ENCODE measurements at places on chromosomes 13 and 19. TPM values are rescaled to one million over a fixed set of nuclear protein-coding genes. Genes with fewer than 3 reads are reported as not detected.
A peak's percentile ranks its signal among the peaks of the same experiment; 100 is the strongest.

The ZNF433 gene
- 3.8 TPM for total RNA-seq

- peak overlapping the region; percentile 60 for H3K27ac ChIP-seq
- no peak overlapping the region for H3K4me3 ChIP-seq
- H3K36me3 ChIP-seq = no peaks in the 10 kb centered on the region
- DNase-seq = peak; percentile 53
- H3K27me3 ChIP-seq = no peaks in the 10 kb centered on the region
These were observed 138.7 kb downstream of the KDM4B start for GRCh38 chr19:5107432-5108122.

The TMIGD2 gene
- total RNA-seq = not detected

DNA sequence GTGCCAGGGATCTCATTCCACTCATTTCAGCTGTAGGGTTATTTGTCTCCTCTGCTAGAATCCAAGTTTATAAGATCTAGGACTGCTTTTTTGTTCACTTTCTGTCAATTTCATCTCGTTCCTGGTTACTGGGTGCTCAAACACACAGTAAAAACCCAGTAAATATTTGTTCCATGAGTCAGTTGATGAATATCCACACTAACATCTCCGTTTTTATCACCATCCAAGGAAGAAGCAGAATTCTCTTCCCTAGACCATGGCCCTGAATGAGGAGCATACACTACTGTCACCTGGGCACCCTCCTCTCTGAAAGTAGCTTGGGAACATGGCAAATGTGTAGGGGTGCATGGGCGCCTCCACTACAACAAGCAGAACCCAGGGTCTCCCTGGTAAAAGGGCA lies 390.8 kb downstream of the FOXO1 start:
- no peaks in the 10 kb centered on the region for H3K36me3 ChIP-seq
- peaks cover 20% of the 10 kb centered on the region for H3K4me1 ChIP-seq

GRCh38 chr19:46218160-46218559 lies 11.4 kb upstream of the IGFL1 start:
- H3K36me3 ChIP-seq = no peaks in the 10 kb centered on the region
- no peak for DNase-seq
- H3K4me3 ChIP-seq = no peak overlapping the region

DNA sequence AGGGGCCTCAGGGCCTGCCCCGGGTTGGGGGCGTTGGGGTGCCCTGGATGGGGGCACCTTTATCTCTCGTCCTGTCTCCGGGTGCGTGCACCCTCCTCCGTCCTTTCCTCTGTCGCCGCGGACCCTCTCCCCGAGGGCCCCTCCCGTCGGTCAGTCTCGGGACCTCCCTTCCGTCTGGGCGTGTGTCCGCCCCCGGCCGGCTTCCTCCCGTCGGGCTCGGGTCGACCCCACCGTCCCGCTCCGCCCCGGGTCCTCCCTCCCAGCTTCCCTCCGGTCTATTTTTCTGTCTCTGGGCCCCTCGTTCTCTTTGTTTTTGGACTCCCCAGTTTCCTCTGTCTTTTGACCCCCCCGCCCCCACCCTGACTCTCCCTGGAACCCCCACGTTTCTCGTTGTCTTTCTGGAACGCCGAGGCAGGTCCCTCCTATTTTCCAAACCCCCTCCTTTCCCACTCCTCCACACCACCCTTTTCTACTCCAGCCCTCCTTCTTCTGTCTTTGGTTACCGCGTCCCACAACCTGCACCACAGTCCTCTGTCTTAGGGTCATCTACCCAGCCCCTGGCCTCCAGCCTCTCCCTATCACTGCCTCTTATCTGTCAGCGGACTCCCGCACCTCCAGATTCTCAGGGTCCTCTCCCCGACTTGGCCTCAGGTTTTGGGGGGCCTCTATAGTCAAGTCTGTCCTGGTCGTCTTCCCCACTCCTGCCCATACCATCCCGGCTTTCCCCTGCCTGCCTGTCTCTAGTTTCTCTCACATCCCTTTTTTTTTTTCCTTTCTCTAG lies 757 bp downstream of the EGLN2 start:
- peak; percentile 80 for DNase-seq
- H3K27ac ChIP-seq = peak overlapping the region; percentile 97
- peak overlapping the region; percentile 92 for H3K4me3 ChIP-seq
- peaks cover 4% of the 10 kb centered on the region for H3K36me3 ChIP-seq

DNA sequence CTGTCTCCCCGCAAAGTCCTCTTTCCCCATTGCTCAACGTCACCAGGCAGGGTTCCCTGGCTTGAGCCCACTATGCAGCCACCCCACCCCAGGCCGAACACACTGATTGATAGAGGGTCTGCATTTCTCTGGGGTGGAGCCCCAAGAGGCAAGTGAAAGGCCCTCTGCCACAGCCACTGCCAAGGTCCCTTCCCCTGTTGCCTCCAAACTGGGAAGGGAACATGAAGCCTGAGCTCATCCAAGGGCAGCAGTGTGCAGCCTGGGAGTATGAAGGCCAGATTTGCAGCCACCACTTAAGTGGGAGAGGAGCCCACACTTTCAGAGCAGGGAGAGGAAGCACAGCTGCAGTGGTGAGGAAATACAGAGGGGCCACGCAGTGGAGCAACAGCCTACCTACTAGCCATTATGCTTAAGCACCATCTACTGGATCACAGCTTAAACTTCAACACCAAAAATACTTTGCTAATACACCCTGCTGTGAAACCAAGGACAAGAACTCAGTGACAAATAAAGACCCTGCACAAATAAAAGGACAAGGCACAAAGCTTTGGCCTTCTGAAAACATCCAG lies 48.6 kb downstream of the UBL3 start:
- no peak for DNase-seq
- H3K4me1 ChIP-seq = no peaks in the 10 kb centered on the region
- no peaks in the 10 kb centered on the region for H3K27me3 ChIP-seq
- H3K27ac ChIP-seq = no peak overlapping the region
- no peaks in the 10 kb centered on the region for H3K36me3 ChIP-seq

DNA sequence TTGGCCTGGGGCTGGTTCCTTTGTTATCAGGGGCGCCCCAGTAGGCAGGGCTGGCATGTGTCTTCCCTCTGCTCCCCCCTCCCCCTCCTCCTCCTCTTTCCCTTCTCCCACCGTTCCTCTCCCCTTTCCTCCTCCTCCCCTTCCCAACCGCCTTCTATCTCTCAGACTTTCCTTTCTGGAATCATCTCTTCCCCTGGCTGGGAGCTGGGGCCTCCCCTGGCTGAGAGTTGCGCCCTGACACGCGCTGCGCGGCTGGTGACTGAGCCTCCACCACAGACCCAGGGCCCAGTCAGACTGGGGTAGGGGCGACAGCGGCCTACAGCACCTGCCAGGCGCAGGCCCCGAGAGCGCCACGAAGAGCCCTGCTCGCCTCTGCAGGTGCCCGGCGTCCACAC lies 2.8 kb downstream of the PNMA8B start:
- H3K4me1 ChIP-seq = peaks cover 37% of the 10 kb centered on the region
- DNase-seq = no peak
- peak overlapping the region; percentile 62 for H3K4me3 ChIP-seq
- no peaks in the 10 kb centered on the region for H3K36me3 ChIP-seq
- H3K27ac ChIP-seq = peak overlapping the region; percentile 81

DNA sequence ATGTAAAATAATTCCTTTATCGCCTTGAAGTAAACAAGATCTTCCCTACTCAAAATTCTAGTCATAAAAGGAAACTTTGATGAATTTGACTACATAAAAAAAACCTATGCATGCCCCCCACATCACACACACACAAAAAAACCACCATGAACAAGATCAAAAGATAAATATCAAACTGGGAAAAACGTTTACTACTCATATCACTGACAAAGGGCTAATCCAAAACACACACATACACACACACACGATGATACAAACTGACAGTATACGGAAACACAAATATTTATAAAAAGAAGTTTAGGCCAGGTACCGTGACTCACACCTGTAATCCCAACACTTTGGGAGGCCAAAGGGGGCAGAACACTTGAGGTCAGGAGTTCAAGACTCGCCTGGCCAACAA lies 61.9 kb downstream of the TSC22D1 start:
- H3K27ac ChIP-seq = no peak overlapping the region
- DNase-seq = no peak
- no peaks in the 10 kb centered on the region for H3K27me3 ChIP-seq
- no peaks in the 10 kb centered on the region for H3K4me1 ChIP-seq
- H3K4me3 ChIP-seq = no peak overlapping the region

DNA sequence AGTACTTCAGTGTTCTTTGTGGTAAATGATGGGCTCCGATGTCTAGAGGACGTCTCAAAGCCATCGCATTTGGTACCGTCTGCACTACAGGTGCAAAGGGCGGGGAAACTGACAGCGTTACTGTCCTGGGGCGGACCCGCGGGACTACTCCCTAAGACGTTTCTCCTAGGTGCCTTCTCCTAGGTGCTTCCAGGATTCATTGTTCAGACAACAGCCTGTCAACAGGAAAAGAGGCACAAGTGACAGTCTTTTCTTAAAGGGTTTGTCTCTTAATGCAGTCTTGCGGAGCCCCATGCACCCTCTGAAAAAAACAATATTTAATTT lies 1.4 kb downstream of the SERTM1 start:
- H3K27me3 ChIP-seq = peaks cover 36% of the 10 kb centered on the region
- H3K4me3 ChIP-seq = no peak overlapping the region
- no peaks in the 10 kb centered on the region for H3K4me1 ChIP-seq
- no peaks in the 10 kb centered on the region for H3K36me3 ChIP-seq
- DNase-seq = no peak
- H3K27ac ChIP-seq = no peak overlapping the region

DNA sequence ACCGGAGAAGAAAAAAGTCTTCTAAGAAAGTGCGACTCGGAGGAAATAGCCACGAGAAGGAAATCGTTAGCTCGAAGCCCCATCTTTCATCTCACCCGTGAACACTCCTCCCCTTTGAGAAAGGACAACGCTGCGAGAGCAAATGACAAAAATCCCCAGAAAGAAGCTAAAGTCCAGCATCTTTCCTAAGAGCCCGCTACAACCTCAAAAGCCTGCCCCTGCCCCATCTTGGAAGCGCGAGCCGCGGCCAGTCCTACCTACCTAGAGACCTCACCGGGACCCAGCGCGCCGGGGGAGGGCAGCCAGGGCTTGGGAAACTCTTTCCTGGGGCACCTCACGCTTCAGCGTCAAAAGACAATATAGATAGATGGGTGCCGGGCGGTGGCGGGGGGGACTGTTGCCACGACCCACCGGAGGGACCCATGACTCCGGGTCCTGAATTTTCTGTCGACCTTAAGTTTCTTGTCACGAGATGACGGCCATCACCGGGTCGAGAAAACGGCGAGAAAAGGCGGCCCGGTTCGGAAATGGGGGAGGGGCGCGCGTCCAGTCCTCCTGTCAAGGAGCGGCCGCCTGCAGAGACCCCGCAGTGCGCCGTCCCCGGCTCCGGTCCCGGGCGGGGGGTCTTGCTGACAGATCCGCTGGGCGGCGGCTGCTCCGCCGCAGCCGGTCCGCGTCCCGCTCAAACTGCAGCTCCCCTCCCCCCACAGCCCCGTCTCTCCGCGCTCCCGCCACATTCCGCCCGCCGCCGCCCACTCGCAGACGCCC lies 65.9 kb downstream of the KCNRG start:
- H3K4me1 ChIP-seq = no peaks in the 10 kb centered on the region
- no peaks in the 10 kb centered on the region for H3K36me3 ChIP-seq
- peak; percentile 41 for DNase-seq
- H3K4me3 ChIP-seq = peak overlapping the region; percentile 82
- peak overlapping the region; percentile 91 for H3K27ac ChIP-seq

DNA sequence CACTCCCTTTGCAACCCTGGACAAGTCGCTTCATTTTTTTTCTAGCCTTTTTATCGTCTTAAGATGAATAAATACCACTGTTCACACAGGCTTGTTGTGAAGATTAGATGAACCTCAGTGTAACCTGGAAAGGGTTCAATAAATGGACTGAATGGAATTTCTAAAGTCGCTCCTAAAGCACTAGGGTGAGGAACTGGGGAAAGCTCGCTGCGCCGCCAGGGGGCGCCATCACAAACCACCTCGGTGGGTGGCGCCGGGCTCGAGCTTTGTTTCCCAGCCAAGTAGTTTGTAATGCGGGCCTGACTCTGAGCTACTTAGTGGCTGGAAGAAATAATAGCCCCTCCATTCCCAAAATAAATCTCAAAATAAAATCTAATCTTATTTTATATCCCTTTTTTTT lies 2.2 kb upstream of the CEACAM6 start:
- H3K36me3 ChIP-seq = no peaks in the 10 kb centered on the region
- peak; percentile 47 for DNase-seq
- no peak overlapping the region for H3K4me3 ChIP-seq
- peaks cover 11% of the 10 kb centered on the region for H3K4me1 ChIP-seq

GRCh38 chr13:76016799-76017400 lies 380.8 kb downstream of the LMO7 start:
- no peak overlapping the region for H3K4me3 ChIP-seq
- H3K4me1 ChIP-seq = peaks cover 13% of the 10 kb centered on the region
- no peak overlapping the region for H3K27ac ChIP-seq
- no peak for DNase-seq
- H3K27me3 ChIP-seq = no peaks in the 10 kb centered on the region

GRCh38 chr19:16682539-16682938 lies 21.6 kb downstream of the TMEM38A start:
- no peak overlapping the region for H3K27ac ChIP-seq
- H3K4me1 ChIP-seq = no peaks in the 10 kb centered on the region
- no peak overlapping the region for H3K4me3 ChIP-seq

The PRTN3 gene
- total RNA-seq = not detected

- no peak overlapping the region for H3K27ac ChIP-seq
- DNase-seq = no peak
- peak overlapping the region; percentile 96 for H3K4me3 ChIP-seq
- peaks cover 19% of the 10 kb centered on the region for H3K4me1 ChIP-seq
- no peaks in the 10 kb centered on the region for H3K27me3 ChIP-seq
- no peaks in the 10 kb centered on the region for H3K36me3 ChIP-seq
These were observed 1.1 kb downstream of the TSC22D1 start for GRCh38 chr13:44575035-44575434.

The FRY gene
- total RNA-seq = 176 TPM

DNA sequence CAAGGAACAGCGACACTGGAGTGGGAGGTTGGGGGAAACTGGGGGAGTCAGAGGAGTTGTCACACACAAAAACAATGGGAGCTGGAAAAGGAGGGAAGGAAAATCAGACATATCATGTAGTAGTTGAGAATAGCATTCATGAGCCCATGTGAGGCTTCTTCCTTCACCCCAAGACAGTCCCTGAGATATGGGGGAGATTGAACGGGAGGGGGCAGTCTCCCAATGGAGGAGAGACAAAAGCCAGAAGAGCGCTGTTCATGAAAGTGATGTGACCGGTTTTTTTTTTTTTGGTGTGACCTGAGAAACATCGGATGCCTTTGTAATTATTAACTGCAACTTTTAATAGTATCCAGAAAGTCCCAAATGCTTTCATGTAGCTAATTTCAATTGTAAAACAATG lies 631.8 kb upstream of the KLF12 start:
- no peaks in the 10 kb centered on the region for H3K36me3 ChIP-seq
- no peak for DNase-seq
- H3K27ac ChIP-seq = no peak overlapping the region

GRCh38 chr19:7618771-7619510 lies 10.4 kb downstream of the XAB2 start:
- no peak overlapping the region for H3K27ac ChIP-seq
- peaks cover 57% of the 10 kb centered on the region for H3K36me3 ChIP-seq
- H3K27me3 ChIP-seq = no peaks in the 10 kb centered on the region
- peaks cover 8% of the 10 kb centered on the region for H3K4me1 ChIP-seq
